COR-L47 (cell line): ENCODE measurements at places on chromosomes 11 and 22.

DNA sequence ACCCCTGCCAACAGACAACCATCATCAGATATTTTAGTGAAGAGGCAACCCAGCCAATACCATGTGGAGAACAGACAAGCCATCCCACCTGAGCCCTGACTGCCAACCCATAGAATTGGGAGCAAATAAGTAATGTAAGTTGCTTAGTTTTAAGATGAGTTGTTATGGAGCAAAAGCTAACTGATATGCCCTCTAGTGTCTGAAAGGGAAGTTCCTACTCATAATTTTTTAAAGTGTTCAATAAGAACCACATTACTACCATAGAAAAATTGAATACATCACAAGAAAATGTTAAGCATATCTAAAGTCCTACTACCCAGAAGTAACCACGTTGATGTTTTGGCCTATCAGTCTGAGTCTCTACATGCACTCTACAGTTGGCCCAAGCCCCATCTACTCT is 50.8 kb upstream of the SLC36A4 start:
- DNase-seq: no peak

GRCh38 chr22:42203609-42204008 is 66.8 kb downstream of the TCF20 start:
- DNase-seq: no peak

GRCh38 chr11:96205460-96205809 is 137.6 kb downstream of the MAML2 start:
- no peak for DNase-seq

GRCh38 chr11:16111690-16112089 is 244.7 kb downstream of the SOX6 start:
- DNase-seq: no peak

- no peak for DNase-seq
Observed at GRCh38 chr11:120550007-120550406, 38.5 kb downstream of the GRIK4 start.
